NCI-H2029 treated with DMSO at 0.1 percent for 48 hours (cell line): ENCODE measurements at places on chromosomes 13 and 19.

DNA sequence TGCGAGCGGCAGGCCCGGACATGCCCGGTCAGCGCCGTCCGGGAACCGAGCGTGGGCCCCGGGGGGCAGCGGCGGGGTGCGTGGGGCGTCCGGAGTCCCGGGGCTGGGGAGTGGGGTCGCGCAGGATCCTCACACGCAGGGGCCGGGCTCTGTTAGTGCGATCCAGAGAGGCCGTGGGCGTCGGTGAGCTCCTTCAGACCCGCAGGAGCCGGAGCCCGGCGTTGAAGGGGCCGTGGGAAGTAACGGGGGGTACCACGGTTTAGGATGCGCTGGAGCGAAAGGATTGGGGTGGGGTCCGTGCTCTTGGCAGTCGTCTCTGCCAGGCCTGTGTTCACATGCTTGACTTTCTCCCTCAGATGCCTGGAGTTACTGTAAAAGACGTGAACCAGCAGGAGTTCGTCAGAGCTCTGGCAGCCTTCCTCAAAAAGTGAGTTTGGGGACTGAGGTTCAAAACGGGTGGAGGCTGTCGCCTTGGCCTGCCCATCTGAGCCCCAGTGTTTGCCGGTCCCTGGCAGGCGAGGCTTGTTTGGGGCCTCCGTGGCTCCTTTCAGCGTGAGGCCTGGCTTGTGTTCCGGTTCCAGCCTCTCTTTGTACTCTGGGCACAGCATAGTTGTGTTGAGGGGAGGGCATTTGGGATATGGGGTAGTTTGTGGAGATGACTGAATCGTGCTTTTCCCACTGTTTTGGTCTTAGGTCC lies 512 bp downstream of the RPS19 start:
- no peak for DNase-seq

GRCh38 chr19:50567882-50568727 lies at the start of gene LRRC4B:
LRRC4B (minus strand) TSS chr19:50568435; CDS start chr19:50548838, 19,597 bp downstream.
- no peak for DNase-seq

- DNase-seq, result no peak
Measured at GRCh38 chr13:105816994-105817393, 718.5 kb downstream of the EFNB2 start.

- no peak for DNase-seq
Measured at GRCh38 chr13:50509167-50509566, 334.3 kb downstream of the DLEU7 start.

GRCh38 chr19:46859637-46860124 lies 1.1 kb upstream of the ARHGAP35 start:
- DNase-seq, result peak; percentile 89

DNA sequence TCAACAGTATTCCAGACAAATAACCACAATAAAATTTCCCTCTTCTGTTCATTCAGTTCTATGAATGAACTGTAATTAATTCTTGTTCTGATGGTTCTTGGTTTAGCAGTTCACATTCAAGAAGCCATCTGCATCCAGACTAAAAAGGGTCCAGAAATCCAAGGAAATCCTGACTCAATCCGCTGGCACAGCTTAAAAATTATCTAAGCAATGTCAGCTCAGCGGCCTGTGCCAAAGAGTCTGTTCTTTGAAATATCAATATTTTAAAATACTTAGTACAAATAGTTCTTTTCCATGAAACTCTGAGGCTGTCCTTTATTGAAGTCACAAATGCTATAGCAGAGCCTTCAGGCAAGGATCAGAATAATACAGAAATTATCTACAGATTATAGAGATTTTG lies 57.2 kb downstream of the DHRS12 start:
- no peak for DNase-seq

- DNase-seq, result no peak
Measured at GRCh38 chr19:13573056-13573667, 66.9 kb upstream of the CACNA1A start.

- no peak for DNase-seq
Measured at GRCh38 chr19:3515891-3516422, 9.8 kb downstream of the FZR1 start.

DNA sequence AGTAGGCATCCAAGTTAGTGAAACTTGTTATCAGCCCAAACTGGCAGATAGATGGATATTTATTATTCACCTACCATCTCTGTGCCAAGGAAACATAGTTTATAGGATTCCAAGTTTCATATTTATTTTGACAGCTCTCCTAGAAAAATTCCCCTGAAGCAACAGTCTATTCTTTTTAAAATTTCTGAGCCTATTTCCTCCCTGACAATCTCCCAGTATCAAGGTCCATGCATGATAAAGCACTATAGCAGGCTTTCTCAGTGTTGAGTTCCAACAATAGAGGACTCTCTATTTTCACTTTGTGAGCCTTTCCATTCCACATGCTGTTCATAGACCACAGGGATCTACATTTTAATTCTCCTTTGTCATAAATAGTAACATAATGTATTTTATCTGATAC lies 312.6 kb downstream of the SLITRK6 start:
- no peak for DNase-seq

- DNase-seq, result no peak
Measured at GRCh38 chr19:18388960-18389725, 3.2 kb downstream of the GDF15 start.

DNA sequence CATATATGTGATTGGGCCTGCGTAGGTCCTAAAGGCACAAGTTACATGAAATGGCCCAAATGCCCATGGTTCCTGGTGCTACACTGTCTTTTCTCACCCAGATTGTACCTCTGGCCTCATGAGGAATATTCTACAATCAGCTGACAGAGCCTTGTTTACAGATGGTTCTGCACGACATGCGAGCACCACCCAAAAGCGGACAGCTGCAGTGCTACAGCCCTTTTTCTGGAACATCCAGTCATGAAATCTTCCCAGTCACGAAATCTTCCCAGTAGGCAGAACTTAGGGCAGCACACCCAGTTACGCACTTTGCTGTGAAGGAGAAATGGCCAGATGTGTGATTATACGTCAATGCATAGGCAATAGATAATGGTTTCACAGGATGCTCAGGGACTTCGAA lies 7.7 kb upstream of the ELF1 start:
- DNase-seq, result no peak

GRCh38 chr19:35644987-35645679 lies 3.0 kb upstream of the COX6B1 start:
- DNase-seq, result peak; percentile 49

DNA sequence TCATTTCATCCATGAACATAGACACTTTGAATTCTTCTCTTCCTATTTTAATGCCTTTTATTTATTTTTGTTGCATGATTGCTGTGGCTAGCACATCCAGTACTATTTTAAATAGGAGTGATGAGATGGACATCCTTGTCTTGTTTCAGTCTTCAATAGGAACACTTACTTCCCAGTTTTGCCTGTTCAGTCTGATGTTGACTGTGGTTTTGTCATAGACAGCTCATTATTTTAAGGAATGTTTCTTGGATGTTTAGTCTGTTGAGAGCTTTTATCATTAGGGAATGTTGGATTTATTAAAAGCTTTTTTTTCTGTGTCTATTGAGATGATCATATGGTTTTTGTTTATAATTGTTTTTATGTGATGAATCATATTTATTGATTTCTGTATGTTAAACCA lies 586.6 kb downstream of the SLITRK1 start:
- no peak for DNase-seq
